ENCODE measurements at places on chromosomes 12 and 14. TPM values are rescaled to one million over a fixed set of nuclear protein-coding genes. Genes with fewer than 3 reads are reported as not detected.

The IPO4 gene
- total RNA-seq = 88.3 TPM

The METTL25 gene
- total RNA-seq = 8.0 TPM

The TOMM20L gene
- total RNA-seq = 0.52 TPM

The BEST3 gene
- not detected for total RNA-seq

The TM9SF1 gene
- total RNA-seq = 47.4 TPM
